ENCODE measurements at places on chromosomes 2 and 18. TPM values are rescaled to one million over a fixed set of nuclear protein-coding genes. Genes with fewer than 3 reads are reported as not detected.

DNA sequence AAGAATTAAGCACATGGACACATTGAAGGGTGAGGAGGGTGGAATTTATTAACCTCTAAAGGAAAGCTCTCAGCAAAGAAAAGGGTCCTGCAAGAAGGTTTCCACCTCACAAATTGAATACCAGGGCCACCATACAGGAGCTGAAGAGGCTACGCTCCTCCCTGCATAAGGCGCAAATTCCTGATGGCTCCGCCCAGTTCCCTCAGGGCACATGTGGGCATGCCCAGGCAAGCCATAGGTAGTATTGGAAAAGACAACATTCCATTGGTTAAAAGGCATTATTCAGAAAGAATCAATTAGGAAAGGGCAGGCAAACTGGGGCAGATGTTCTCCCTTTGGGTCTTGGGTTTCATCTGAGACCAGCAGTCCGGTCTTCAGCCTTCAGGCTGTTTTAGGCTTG, 161.2 kb downstream of the PTPRM start:
- no peak for DNase-seq

- no peak for DNase-seq
Measured at GRCh38 chr2:144288438-144288837, 231.5 kb downstream of the ZEB2 start.

DNA sequence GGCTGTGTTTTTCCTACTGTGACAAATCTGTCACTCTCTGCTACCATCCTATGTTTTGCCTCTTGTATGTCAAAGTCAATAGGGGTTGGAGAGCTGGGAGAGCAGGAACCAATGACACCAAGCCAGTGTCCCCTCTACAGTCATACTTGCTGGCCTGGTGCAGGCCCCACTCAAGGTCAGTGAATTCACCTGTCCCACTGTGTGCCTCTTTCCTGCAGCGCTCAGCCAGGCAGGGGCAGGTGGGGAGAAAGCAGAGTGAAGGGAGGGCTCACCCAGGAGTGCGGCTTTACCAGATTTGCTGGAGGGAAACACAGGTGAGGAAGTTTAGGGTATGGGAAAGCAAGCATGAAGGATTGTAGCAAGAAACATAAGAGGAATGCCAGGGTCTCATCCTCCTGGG, 114.5 kb downstream of the GYPC start:
- no peak for DNase-seq

- DNase-seq: no peak
Measured at GRCh38 chr2:86791573-86791972, 860 bp upstream of the CD8A start.

DNA sequence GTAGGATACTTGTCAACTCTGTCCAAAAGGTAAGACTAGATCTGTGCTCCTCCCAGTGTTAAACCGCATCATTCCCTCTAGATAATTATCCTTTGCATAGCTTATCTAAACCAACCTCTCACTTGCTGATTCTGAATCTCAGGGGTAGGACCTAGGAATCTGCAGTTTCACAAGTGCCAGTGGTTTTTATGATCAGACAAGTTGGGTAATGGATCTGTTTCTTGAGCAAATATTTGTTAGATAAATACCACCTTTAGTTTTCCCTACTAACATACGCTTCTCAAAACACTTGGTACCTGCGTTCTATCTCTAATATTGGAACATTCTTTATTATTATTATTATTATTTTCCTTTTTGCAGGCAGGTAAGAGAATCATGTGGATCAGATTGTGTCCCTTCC, 439.9 kb downstream of the PTPRM start:
- DNase-seq: no peak

- no peak for DNase-seq
Measured at GRCh38 chr2:207884127-207884526, 114.4 kb upstream of the FZD5 start.

- no peak for DNase-seq
Measured at GRCh38 chr2:48341551-48342133, 188.3 kb upstream of the STON1 start.

DNA sequence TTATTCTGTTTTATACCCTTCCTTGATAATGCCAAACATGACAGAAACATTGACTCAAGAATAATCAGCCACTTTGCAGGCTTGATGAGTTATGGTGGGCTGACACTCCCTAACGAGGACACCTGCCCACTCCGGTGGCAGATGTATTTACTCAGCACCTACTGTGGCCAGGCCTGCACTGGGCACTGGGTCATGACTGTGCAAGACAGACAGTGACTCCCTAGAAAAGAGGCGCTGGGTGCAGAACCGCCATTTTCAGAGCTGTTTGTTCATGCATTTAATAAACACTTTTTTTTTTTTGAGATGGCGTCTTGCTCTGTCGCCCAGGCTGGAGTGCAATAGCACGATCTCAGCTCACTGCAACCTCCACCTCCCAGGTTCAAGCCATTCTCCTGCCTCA, 32.5 kb downstream of the SNED1 start:
- no peak for DNase-seq

DNA sequence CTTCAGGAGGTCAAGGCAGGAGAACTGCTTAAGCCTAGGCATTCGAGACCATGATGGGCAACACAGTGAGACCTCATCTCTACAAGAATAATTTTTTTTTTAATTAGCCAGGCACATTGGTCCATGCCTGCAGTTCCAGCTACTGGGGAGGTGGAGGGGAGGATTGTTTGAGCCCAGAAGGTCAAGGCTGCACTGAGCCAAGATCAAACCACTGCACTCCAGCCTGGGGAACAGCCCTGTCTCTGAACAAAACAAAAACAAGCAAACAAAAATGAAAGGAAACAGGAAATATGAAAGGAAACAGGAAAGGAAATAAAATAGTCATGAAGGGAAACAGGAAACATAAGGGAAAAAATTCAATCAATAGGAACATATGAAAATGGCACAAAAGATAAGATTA, 64.7 kb upstream of the TMEM247 start:
- no peak for DNase-seq

GRCh38 chr2:167345559-167345958, 457.3 kb downstream of the XIRP2 start:
- no peak for DNase-seq

DNA sequence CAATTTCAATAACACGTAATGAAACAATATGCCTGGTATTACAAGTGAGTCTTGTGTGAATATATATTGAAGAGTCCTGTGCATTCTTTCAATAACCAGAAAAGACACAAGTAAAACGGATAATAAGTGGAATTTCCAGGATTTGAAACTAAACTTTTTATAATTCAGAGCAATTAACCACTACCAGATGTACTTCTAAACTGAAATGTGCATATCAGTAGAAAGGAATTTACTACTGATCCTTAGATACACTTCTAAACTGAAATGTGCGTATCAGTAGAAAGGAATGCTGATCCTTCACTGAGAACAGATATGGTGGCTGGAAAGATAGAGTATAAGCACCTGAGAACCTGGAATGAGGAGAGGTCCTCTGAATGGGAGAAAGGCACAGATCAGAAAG, 470.9 kb upstream of the SPHKAP start:
- DNase-seq: no peak

GRCh38 chr18:24875286-24875685, 414.8 kb downstream of the HRH4 start:
- no peak for DNase-seq

DNA sequence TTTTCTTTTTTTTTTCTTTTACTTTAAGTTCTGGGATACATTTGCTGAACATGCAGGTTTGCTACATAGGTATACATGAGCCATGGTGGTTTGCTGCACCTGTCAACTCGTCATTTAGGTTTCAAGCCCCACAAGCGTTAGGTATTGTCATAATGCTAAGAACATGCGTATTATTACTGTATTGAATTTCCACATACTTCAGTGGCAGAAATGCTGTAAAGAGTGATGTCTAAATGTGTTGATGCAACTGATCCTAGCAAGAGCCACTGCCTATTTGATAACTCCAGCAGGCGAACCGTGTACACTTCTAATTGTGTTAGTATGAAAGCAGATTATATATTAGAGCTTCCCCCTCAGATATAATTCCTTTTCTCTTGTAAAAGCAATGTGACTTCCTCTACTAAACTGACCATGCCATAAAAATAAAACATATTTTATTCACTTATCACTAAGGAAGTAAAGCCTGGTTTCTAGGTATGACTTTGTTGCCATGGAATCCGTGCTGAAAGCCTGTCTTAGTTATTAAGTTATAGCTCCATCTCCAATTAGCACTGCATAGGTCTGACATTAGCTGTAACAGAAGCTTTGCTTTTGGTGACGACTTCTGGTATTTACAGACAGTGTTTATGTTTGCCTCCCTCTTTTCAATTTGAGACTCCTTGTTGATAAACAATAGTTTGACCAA, 280.0 kb downstream of the GALR1 start:
- DNase-seq: no peak

DNA sequence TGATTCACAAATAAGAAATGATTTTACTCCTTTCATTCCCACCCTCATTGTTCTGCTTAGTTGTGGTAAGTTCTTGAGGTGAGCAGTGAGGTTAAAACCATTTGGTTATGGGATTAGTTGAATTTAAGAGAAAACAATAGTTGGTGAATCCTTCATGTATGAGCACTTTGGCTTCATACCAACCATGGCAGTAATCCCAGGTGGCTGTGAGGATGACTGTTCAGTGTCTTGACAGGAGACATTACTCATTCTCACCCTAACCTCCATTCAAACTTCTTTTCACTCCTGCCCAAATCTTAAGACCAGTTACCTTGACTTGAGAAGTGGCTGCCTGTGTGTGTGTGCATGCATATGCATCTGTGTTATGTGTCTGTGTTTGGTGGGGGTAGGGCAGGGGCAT, 143.1 kb downstream of the SETBP1 start:
- DNase-seq: peak; percentile 39

- no peak for DNase-seq
Measured at GRCh38 chr18:12564861-12565260, 93.0 kb downstream of the SPIRE1 start.

- DNase-seq: peak; percentile 88
Measured at GRCh38 chr2:136136931-136137330, 19.0 kb upstream of the CXCR4 start.

- DNase-seq: peak; percentile 93
Measured at GRCh38 chr2:11697103-11697871, 27.3 kb upstream of the NTSR2 start.

TSGA10 gene
- 13.5 TPM for total RNA-seq

RNF103 gene
- total RNA-seq: 25.4 TPM

SPP2 gene
- total RNA-seq: not detected

ST8SIA5 gene
- not detected for total RNA-seq

PSMD14 gene
- total RNA-seq: 58.8 TPM

RPL37A gene
- 2,378 TPM for total RNA-seq

Data from PC-9 (cell line).